ENCODE measurements at places on chromosomes 3 and 15.
A peak's percentile ranks its signal among the peaks of the same experiment; 100 is the strongest.

GRCh38 chr3:107969994-107970819 lies 120.6 kb downstream of the CD47 start:
- no peaks in the 10 kb centered on the region for H3K36me3 ChIP-seq
- no peaks in the 10 kb centered on the region for H3K27me3 ChIP-seq
- H3K27ac ChIP-seq, result no peak overlapping the region
- no peak for DNase-seq

DNA sequence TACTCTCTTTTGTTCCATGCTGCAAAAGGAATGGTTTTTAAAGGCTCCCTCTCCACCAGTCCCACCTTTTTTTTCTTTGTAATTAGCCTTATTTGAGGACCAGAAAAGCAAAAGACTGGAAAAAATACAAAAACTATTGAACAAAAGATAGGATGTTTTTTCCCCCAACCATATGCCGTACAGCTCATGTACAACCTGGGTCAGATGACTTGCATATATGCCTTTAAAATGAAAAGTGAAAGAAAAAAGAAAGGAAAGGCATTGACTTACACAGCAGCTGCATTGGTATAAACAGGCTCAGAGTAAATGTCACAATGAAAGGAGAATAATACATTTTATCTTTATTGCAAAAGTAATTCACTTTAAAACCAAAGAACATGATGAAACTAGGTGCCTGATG lies 69.5 kb upstream of the CMC1 start:
- no peaks in the 10 kb centered on the region for H3K27me3 ChIP-seq
- DNase-seq, result no peak
- H3K36me3 ChIP-seq, result no peaks in the 10 kb centered on the region

DNA sequence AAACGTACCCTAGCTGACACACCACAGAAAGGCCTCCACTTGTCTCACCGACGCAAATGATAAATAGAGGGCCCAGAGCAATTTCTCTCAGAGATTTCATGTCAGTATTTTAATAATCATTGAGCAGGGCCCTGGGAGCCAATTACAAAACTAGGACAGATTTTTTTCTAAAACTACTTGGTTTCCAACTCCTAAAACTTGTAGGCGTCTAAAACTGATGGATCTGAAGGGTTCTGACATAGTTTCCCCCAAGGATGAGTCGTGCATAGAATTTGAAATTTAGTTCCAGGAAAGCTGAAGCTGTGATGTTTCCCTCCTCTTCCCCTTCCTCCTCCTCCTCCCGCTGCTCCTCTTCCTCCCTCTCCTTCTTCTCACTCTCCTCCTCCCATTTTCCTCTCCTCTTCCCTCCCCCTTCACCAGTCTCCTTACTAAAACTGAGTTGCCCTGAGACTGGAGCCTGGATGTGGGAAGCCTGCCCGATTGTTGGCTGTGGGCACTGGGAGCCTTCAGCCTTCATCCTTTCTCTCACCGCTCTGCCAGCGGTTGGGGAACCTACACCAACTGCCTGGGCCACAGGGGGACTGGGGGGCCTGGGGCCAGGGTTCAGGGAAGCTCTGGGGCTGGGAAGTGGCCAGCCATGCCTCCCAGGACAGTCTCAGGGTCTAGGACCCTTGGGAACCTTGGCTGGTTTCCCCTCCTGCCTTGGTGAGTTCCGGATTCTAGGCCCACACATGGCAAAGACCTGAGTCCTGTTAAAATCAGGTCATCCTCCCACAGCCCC lies 73.9 kb upstream of the SLC6A11 start:
- no peak overlapping the region for H3K4me3 ChIP-seq
- H3K36me3 ChIP-seq, result no peaks in the 10 kb centered on the region
- peaks cover 58% of the 10 kb centered on the region for H3K27me3 ChIP-seq
- H3K27ac ChIP-seq, result no peak overlapping the region
- DNase-seq, result no peak

- peaks cover 16% of the 10 kb centered on the region for H3K4me1 ChIP-seq
- H3K36me3 ChIP-seq, result no peaks in the 10 kb centered on the region
- H3K4me3 ChIP-seq, result no peak overlapping the region
- no peaks in the 10 kb centered on the region for H3K27me3 ChIP-seq
- DNase-seq, result no peak
Observed at GRCh38 chr15:64029110-64029509, 17.2 kb downstream of the DAPK2 start.

DNA sequence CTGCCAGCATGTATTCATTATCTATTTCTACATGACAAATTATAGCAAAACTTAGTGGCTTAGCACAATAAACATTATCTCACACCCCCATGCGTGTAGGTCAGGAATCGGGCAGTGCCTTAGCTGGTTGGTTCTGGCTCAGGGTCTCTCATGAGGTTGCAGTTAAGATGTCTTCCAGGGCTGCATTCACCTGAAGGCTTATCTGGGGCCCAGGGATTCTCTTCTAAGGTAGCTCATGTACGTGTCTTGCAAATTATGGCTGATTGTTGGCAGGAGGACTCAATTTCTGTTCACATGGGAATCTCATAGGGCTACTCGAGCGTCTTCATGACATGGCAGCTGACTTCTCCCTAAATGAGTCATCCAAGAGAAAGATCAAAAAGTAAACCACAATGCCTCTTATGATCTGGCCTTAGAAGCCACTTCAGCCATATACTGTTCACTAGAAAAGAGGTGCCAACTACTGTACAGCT lies 42.9 kb upstream of the TSC22D2 start:
- no peaks in the 10 kb centered on the region for H3K36me3 ChIP-seq
- DNase-seq, result no peak
- H3K27ac ChIP-seq, result no peak overlapping the region
- no peaks in the 10 kb centered on the region for H3K27me3 ChIP-seq
- H3K4me3 ChIP-seq, result no peak overlapping the region

- no peak overlapping the region for H3K4me3 ChIP-seq
- H3K4me1 ChIP-seq, result no peaks in the 10 kb centered on the region
- no peaks in the 10 kb centered on the region for H3K36me3 ChIP-seq
- H3K27me3 ChIP-seq, result no peaks in the 10 kb centered on the region
- no peak for DNase-seq
Observed at GRCh38 chr3:45105855-45106671, 40.1 kb downstream of the CDCP1 start.

- no peaks in the 10 kb centered on the region for H3K36me3 ChIP-seq
- H3K4me1 ChIP-seq, result peaks cover 9% of the 10 kb centered on the region
- no peak overlapping the region for H3K27ac ChIP-seq
- no peaks in the 10 kb centered on the region for H3K27me3 ChIP-seq
Observed at GRCh38 chr3:50133283-50133615, 21.9 kb upstream of the SEMA3F start.

DNA sequence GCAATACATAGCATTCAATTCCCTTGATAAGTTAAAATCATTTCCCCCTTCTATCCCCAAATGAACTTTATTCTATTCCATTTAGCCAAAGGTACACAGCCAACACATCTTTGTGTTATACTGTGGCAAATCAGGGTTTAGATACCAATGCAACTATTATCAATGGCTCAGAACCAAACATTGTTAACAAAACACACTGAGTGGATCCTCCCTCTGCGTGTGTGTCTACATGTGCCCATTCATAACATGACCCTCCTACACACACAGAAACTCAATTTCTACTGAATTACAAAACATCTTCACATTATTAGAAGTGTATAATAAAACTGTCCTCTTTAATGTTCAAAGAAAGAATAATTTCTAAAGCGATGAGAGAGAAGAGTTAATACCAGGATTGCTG lies 1.3 kb downstream of the TTBK2 start:
- no peak overlapping the region for H3K27ac ChIP-seq
- no peaks in the 10 kb centered on the region for H3K27me3 ChIP-seq
- H3K36me3 ChIP-seq, result no peaks in the 10 kb centered on the region
- no peak for DNase-seq
- H3K4me1 ChIP-seq, result peaks cover 29% of the 10 kb centered on the region

DNA sequence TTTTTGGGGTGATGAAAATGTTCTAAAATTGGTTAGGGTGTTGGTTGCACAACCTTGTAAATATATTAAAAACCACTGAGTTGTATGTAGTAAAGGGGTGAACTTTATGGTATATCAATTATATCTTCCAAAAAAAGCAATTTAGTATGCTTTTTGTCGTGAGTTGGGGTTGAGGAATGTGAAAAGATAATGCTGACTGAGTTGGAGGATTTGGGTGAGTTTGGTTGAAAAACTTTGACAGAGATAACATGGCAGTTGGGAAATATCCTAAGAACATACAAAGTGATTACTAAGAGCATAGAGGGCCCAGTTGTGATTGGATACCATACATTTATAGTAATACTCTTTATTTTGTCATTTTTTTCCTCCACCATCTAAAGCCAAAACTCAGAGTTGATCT lies 33.6 kb downstream of the HMG20A start:
- DNase-seq, result no peak
- H3K36me3 ChIP-seq, result peaks cover 22% of the 10 kb centered on the region
- no peaks in the 10 kb centered on the region for H3K27me3 ChIP-seq

DNA sequence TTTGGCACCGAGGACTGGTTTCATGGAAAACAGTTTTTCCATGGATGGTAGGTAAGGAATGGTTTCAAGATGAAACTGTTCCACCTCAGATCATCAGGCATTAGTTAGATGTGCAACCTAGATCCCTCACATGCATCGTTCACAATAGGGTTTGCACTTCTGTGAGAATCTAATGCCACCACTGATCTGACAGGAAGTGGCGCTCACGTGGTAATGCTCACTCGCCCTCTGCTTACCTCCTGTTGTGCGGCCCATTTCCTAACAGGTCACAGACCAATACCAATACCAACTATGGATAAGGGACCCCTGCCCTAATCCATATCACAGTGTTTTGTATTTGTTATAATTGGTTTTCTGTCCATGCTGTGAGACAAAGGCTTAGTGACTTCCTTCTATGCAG lies 58.9 kb downstream of the SLMAP start:
- no peak overlapping the region for H3K4me3 ChIP-seq
- no peak overlapping the region for H3K27ac ChIP-seq
- DNase-seq, result no peak
- H3K36me3 ChIP-seq, result peaks cover 7% of the 10 kb centered on the region

- DNase-seq, result no peak
- peaks cover 3% of the 10 kb centered on the region for H3K4me1 ChIP-seq
- no peaks in the 10 kb centered on the region for H3K27me3 ChIP-seq
- H3K27ac ChIP-seq, result no peak overlapping the region
- H3K36me3 ChIP-seq, result peaks cover 11% of the 10 kb centered on the region
Observed at GRCh38 chr15:90619939-90620338, 90.2 kb downstream of the CRTC3 start.

- H3K27me3 ChIP-seq, result no peaks in the 10 kb centered on the region
- H3K4me3 ChIP-seq, result no peak overlapping the region
Observed at GRCh38 chr3:54891540-54891897, 36.3 kb downstream of the LRTM1 start.

DNA sequence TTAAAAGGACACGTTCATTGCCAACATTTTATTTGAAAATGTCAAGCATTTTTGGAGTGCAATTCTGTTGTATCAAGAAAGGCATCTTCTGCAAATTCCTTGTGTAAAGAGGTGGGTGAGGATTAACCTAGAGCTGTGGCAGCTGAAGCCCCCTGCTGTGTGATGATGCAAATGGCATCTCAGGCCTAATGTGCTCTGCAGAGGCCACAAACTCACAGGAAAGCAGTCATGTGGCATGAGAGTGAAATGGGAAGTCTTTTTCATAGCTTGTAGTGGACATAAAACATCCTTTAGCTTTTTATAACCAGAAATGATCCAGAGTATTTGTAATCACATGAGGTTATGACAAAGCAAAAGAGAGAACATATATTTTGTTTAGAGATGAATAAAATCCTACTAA lies 6.4 kb downstream of the CADM2 start:
- peaks cover 31% of the 10 kb centered on the region for H3K27me3 ChIP-seq
- peaks cover 54% of the 10 kb centered on the region for H3K4me1 ChIP-seq
- H3K4me3 ChIP-seq, result no peak overlapping the region
- H3K36me3 ChIP-seq, result no peaks in the 10 kb centered on the region
- peak; percentile 27 for DNase-seq
- H3K27ac ChIP-seq, result no peak overlapping the region

GRCh38 chr15:26049900-26050657 lies 187.0 kb upstream of the ATP10A start:
- H3K27me3 ChIP-seq, result peaks cover 5% of the 10 kb centered on the region
- no peak for DNase-seq
- no peaks in the 10 kb centered on the region for H3K36me3 ChIP-seq
- H3K4me1 ChIP-seq, result peaks cover 22% of the 10 kb centered on the region

DNA sequence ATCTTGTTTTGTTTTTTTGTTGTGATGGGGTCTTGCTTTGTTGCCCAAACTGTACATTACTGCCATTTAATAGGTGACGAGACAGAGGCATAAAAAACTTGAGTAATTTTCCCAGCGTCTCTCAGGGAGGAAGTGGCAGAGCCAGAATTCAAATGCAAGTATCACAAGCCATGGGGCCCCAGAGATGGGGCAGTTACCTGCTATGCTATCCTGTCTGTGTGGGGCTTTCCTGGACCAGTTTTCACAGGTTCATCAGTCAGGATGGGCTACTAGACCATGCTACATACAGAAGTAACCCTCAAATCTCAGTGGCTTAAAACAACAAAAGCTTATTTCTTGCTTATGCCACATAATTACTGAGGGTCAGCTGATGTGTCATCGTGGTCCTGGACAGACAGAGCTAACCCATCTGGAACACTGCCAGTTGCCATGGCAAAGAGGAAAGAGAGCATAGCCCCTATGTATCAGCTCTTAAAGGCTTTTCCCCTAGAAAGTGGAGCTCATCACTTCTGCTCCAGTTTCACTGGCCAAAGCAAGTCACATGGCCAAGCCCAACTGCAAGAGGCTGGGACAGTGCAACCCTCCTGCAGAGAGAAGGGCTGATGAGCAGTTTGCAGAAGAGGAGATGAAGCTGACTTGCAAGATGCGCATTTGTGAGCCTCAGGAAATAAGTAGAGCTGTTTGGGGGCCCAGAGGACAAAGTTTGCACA lies 31.7 kb upstream of the SYNM start:
- no peak overlapping the region for H3K27ac ChIP-seq
- no peak overlapping the region for H3K4me3 ChIP-seq
- peaks cover 9% of the 10 kb centered on the region for H3K4me1 ChIP-seq
- no peaks in the 10 kb centered on the region for H3K27me3 ChIP-seq
- no peak for DNase-seq
- no peaks in the 10 kb centered on the region for H3K36me3 ChIP-seq

DNA sequence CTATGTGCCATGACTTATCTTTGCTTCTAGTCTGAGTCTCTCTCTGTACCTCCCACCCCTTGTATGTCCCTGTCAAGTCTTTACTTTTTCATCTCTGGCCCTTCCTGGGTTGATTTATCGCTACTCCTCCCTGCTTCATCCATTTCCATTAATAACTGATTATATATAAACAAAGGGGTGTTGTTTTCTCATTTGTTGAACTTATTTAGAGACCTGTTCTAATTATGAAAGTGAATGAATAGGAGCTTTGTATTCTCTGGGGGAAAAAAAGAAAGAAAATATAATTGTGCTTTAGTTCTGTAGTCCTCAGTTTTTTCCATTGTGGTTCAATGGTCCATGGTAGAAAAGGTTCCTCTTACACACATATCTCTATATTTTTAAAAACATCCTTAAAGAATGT lies 328.9 kb upstream of the PPP2R3A start:
- no peaks in the 10 kb centered on the region for H3K27me3 ChIP-seq
- peaks cover 28% of the 10 kb centered on the region for H3K4me1 ChIP-seq
- DNase-seq, result no peak
- peak overlapping the region; percentile 21 for H3K27ac ChIP-seq
- H3K36me3 ChIP-seq, result no peaks in the 10 kb centered on the region
- H3K4me3 ChIP-seq, result no peak overlapping the region
